ENCODE measurements at places on chromosomes 5 and 9. TPM values are rescaled to one million over a fixed set of nuclear protein-coding genes. Genes with fewer than 3 reads are reported as not detected.

The MEGF9 gene
- 3.5 TPM for total RNA-seq

- DNase-seq = no peak
- H3K27ac ChIP-seq = no peak overlapping the region
- no peaks in the 10 kb centered on the region for H3K27me3 ChIP-seq
- no peaks in the 10 kb centered on the region for H3K36me3 ChIP-seq
These were observed 40.5 kb upstream of the HMCN2 start for GRCh38 chr9:130225071-130225470.

- H3K4me1 ChIP-seq = no peaks in the 10 kb centered on the region
- no peaks in the 10 kb centered on the region for H3K36me3 ChIP-seq
- DNase-seq = no peak
- no peak overlapping the region for H3K27ac ChIP-seq
- H3K27me3 ChIP-seq = no peaks in the 10 kb centered on the region
These were observed 51.8 kb downstream of the ELAVL2 start for GRCh38 chr9:23774266-23774665.

- no peaks in the 10 kb centered on the region for H3K4me1 ChIP-seq
- H3K27me3 ChIP-seq = no peaks in the 10 kb centered on the region
- H3K4me3 ChIP-seq = no peak overlapping the region
These were observed 597.3 kb downstream of the PRELID2 start for GRCh38 chr5:145237843-145238242.

DNA sequence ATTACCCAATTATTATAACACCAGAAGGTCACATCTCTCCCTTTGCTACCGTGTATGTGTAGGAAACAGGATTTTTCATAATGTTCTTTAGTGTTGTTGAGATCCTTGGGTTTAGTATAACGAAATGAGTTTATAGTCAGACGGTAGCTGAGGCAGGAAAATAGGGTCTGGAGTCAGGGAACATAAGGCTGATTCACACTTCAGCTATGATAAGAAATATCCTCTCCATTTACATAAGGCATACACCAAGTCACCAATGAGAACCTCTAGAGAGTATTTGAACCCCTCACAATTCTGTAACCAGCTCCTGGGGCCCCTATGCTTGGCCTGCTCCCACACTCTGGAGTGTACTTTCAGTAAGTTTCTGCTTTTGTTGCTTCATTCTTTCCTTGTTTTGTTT is 58.9 kb upstream of the ANKH start:
- no peak overlapping the region for H3K27ac ChIP-seq
- no peak overlapping the region for H3K4me3 ChIP-seq
- H3K4me1 ChIP-seq = peaks cover 6% of the 10 kb centered on the region
- DNase-seq = no peak
- no peaks in the 10 kb centered on the region for H3K27me3 ChIP-seq

The LHX6 gene
- 0.47 TPM for total RNA-seq

The KIF4B gene
- 0.05 TPM for total RNA-seq

- H3K27ac ChIP-seq = no peak overlapping the region
- no peaks in the 10 kb centered on the region for H3K36me3 ChIP-seq
- H3K27me3 ChIP-seq = no peaks in the 10 kb centered on the region
- no peak for DNase-seq
- no peaks in the 10 kb centered on the region for H3K4me1 ChIP-seq
- no peak overlapping the region for H3K4me3 ChIP-seq
These were observed 622.2 kb downstream of the ANXA1 start for GRCh38 chr9:73773896-73774295.

DNA sequence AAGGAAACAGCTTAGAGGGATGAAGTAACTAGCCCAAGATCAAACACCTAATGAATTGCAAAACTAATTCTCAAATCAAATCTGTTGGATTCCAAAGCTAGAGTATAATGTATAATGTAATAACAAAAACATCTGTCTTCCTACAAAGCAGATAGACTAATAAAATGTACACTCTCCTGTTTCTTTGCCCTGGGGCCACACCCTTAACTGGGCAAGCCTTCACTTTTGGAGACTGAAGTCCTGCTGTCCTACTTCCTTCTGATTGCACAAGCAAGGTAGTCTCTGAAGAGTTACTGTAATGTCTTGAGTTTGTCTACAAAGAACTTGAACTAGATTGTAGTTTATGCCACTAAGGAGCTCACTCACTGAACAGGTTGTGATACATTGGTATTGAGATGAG is 2.5 kb downstream of the TTC1 start:
- H3K4me3 ChIP-seq = no peak overlapping the region
- H3K4me1 ChIP-seq = peaks cover 14% of the 10 kb centered on the region
